ENCODE measurements at places on chromosomes 3 and 15.

GRCh38 chr3:194971965-194972364 lies 286.3 kb downstream of the FAM43A start:
- peak; percentile 39 for DNase-seq

- no peak for DNase-seq
Measured at GRCh38 chr3:194690501-194691372, 5.1 kb downstream of the FAM43A start.

DNA sequence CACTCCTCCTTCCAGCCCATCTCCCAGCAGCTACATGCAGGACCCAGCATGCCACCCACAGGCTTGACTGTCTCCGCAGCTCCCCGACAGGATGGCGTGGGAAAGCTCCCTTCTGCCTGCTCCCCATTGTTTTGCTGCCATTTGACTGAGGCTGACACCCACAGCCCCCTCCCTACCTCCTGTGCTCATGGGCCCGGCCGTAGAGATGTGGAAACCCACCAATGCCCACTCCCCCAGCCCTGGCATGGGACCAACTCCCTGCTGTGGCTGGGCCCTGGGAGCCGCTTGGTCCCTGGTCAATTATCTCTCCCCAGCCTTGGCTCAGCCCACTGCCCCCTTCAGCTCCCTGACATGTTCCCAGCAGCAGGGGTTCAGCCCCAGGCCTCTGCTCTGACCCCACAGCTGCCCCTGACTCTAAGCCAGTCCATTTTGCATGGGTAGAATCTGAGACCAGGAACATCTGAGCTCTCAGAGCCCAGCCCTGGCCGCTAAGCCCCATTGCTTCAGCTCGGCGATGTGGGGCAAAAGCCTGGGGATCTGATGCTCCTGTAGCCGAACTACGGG lies 8.2 kb downstream of the C3orf22 start:
- peak; percentile 54 for DNase-seq

DNA sequence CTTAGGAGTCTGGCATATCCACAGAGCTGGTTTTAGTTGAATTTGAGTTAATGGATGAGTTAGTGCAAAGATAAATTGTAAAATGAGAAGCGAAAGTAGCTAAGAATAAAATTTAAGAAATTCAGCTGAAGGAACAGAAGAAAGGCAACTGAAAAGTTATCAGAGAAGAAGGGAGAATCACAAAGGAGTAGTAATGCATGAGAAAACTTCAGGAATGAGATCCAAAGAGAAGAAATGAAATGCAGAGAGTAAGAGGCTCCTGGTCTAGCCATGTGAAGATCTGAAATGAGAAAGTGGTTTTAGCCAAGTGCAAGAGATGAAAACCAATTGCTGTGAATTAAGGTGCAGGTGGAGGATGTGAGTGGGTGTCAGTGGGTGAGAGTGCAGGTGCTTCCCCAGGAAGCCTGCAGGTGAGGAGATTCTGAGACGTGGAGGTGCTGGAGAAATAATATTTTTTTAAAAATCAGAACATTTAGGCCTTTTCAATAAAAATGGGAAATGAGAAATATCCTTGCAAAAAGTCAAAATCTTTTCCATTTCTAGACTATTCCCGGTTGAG lies 18.5 kb downstream of the KBTBD8 start:
- DNase-seq, result no peak

DNA sequence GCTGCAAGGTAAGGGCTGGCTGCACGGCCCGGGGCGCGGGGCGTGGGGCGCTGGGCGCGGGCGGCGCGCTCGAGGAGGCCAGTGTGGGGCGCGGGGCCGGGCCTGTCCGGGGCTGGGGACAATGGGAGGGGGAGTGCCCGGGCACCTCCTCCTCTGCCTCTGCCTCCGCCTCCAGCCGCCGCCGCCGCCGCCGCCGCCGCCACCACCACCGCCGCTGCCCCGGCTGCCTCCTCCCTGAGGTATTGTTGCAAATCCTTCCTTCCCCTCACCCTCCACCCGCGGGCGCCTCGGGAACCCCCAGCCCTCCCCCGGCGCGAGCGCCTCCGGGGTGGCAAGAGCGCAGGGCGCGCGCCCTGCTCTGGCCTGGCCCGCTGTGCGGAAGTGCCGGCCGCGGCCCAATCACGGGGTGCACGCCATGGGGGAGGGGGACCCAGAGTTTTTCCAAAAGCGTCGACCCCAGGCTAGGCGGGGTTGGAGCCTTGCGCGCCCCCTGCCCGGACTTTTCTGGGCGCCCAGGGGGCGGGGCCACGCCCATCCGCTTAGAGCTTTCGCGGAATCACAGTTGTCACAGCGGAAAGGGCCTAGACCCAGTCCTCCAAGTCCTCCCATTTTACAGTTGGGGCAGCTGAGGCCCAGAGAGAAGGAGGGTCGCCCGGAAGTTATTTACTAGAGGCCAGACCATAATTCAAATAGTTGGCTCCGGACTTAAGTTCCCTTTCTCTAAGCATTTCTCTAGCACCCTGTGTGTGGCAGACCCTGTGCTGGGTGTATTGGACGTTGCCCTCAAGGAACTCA lies at the start of gene LPP:
TSS of gene LPP (plus strand) at position 144 of the 795 bp plus-strand sequence. CDS start 251,964 bp downstream, outside the sequence.
- peak; percentile 99 for DNase-seq

DNA sequence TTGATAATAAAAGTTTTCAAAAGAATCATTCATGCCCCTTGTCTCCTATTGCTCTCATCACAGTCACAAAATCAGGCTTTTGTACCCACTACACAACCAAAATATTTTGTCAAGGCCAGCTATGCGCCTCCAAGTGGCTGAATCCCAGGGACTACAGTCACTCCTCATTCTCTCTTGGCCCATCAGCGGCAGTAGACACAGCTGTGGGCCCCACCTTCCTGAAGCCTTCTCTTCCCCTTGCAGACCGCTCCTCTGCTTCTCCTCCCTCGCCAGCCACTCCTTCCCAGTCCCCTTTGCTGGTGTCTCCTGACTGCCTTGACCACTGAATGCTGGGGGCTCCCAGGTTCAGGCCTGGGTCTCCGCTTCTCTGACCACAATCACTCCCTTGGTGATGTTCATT lies 52.1 kb downstream of the LSM3 start:
- DNase-seq, result no peak

- DNase-seq, result no peak
Measured at GRCh38 chr15:57961919-57962318, 103.6 kb downstream of the ALDH1A2 start.

DNA sequence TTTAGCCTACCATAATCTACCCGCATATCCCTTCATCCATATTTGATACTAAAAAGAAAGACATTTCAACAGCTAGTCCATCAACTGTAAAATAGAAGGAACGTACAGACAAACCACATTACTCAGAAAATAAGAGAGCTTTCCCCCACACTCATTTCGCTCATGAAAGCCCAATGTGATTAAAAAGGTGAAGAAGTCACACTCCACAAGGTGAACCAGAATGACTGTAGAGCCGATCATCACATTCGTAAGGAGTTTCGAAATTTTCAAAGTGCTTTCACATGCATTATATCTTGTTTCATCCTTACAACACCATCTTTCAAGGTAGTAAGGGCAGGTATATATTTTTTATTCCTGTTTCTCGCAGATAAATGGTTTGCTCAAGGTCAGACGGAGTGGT lies 225.3 kb downstream of the FOXP1 start:
- DNase-seq, result no peak

GRCh38 chr3:14001136-14001535 lies 121.3 kb upstream of the WNT7A start:
- DNase-seq, result no peak

- no peak for DNase-seq
Measured at GRCh38 chr3:5160940-5161858, 26.3 kb upstream of the EDEM1 start.

DNA sequence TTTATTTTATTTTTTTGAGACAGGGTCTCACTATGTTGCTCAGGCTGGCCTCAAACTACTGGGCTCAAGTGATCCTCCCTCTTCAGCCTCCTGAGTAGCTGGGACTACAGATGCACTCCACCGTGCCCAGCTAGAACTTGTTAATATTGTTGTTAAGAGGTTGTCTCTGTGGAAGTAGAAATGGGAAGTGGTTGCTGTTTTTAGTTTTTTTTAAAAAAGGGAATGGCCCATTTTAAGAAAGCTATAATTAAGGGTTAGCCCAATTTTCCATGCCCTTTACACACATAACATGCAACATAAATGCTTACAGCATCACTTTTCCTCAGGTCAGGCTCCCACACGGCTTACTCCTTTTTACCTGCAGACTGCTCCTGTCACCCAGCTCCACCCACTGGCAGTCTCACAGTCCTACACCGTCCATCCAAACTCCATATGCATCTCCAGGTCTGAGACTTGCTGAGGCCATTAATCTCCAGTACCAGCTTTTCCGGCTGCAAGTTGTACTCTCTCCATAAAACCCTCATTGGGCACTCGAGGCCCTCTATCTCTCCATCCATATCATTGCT lies 19.8 kb downstream of the MORC1 start:
- no peak for DNase-seq

DNA sequence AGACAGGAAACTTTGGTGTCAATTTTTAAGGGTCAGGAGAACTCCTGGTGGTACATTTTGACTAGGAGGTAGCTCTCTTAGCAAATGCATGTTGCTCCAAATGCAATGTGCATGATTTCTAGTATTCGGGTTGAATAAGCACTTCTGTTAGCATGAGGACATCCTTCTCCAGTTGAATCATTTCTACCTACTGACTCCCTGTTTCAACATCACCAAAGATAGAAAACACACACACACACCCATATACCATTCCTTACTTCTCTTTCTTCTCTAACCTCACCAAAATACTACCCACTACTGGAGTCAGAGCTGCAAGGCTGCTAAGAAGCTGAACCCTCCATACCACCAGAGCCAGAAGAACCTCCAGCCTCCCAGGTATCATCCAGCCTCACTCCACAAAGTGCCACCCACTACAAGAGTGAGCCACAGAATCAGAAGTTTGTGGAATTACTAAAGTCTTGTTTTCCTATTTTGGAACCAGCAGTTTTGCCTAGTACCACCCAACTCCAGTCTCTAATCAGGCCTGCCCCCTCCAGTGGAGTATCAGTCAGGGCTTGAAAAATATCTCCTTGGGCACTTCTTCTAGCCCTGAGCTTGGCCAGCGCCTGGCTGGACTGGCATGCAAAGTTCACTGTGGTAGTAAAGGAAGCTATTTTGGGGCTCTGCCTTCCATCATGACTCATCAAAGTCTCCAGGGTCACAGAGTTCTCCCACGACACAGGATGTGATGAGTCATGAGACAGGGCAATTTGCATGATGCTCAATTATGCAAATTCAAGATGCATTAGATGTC lies 110.3 kb downstream of the CYP19A1 start:
- no peak for DNase-seq

- no peak for DNase-seq
Measured at GRCh38 chr15:35886765-35887164, 340.8 kb upstream of the DPH6 start.

GRCh38 chr15:48406266-48406891 lies 75.2 kb downstream of the DUT start:
- no peak for DNase-seq

DNA sequence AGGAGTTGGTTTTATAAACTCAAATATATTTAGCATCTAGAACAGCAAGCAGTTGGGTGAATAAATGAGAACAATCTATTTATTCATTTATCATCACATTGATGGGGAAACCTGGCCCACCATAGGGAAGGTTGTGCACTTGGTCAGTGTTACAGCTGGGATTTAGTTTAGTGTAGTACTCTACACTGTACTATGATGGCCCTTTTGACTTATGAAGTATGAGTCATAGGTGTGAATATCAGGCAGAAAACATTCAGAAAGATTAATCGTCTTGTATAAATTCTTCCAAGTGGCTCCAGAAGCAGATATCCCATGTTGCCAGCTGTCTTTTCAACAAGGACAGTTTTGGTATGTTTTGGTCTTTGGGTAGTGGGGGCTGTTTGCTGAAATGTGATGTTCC lies 38.0 kb downstream of the BBS4 start:
- DNase-seq, result no peak

GRCh38 chr3:89525609-89526008 lies 418.2 kb downstream of the EPHA3 start:
- DNase-seq, result no peak

GRCh38 chr3:24773798-24774197 lies 279.1 kb upstream of the THRB start:
- no peak for DNase-seq

DNA sequence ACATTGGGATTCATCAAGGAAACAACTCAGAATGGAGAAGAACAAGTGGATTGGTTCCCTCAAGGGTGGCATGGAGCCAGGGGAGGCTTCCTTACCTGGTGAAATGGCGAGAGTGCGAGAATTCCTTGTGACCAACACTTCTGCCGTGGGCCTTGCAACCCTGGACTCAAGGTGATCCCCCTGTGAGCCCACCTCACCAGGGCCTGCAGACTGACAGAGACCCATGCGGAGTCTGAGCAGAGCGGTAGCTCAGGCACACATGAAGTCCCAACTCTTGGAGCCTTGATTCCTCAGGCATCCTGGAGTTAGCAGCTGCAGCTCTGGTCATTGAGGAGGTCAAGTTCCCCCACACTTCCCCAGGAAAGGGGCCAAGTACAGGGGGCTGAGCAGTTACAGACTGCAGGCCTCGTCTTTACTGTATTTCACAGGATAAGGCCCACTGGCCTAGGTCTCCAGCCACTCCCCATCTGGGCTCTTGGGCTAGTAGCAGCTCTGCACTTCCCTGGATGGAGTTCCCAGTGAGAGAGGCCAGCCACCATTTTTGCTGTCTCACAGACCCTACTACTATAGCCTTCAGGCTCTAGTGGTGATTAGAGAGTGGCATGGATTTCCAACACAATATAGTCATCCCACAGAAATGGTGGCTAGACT lies 269.5 kb upstream of the DCBLD2 start:
- DNase-seq, result no peak

GRCh38 chr3:179179979-179180759 lies 32.0 kb downstream of the PIK3CA start:
- no peak for DNase-seq
